ENCODE measurements at places on chromosomes 3 and 15. TPM values are rescaled to one million over a fixed set of nuclear protein-coding genes. Genes with fewer than 3 reads are reported as not detected.

GRCh38 chr3:21672303-21672702 is 78.7 kb downstream of the ZNF385D start:
- DNase-seq: no peak

DNA sequence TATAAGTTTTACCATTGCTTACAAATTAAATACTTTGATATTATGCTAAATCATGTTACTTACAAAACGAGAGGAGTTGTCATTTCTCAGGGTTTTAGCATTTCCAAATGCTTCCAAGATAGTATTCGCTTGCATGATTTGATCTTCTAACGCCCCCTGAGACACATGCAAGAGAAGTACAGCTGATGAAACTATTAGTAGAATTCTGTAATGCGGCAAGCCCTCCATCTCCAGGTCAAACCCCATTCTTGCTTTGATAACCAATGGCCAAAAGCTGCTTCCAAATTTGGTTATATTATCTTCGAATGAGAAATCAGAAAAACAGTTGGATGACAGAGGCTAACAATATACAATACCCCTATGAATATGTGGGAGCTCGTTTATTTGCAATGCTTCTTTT is 14.7 kb downstream of the MYH15 start:
- no peak for DNase-seq

GRCh38 chr3:9916734-9917680 is at the start of gene IL17RC:
Gene IL17RC (plus strand): TSS chr3:9917098. CDS start chr3:9917316, 218 bp downstream.
- peak; percentile 93 for DNase-seq

DNA sequence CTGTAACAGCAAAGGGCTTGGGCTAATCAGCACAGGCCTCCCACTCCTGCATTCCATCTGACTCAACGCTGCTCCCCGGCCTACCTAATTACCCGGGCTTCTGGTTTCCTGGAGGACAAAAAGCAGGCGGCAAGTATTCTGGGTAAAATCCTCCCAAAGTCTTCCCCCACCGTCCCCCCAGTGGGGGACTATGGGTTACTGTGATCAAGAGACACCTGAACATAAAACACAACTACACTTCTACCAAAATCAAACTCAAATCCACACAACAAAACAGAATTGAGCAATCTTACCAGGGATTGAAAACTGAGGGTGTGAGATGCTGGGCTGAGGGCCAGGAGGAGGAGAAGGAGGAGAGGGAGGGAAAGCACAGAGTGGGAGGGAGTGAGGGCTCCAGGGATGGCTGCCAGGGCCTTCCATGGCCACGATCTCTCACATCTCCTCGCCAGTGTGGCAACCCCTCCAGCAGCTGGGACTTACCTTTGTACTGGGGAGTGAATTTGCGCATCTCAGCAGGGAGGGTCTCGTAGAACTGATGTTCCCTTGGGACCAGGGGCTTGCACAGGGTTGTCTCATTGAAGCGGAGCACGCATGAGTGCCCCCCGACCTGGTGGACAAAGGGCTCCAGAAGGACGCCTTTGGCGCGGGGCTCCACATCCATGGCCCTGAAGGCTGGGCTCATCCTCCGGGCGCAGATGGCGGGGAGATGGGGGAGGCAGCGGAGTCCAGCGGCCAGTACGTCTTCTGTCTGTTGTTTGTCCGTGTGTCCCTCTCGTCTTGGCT is 9.1 kb upstream of the NCKIPSD start:
- DNase-seq: peak; percentile 76

DNA sequence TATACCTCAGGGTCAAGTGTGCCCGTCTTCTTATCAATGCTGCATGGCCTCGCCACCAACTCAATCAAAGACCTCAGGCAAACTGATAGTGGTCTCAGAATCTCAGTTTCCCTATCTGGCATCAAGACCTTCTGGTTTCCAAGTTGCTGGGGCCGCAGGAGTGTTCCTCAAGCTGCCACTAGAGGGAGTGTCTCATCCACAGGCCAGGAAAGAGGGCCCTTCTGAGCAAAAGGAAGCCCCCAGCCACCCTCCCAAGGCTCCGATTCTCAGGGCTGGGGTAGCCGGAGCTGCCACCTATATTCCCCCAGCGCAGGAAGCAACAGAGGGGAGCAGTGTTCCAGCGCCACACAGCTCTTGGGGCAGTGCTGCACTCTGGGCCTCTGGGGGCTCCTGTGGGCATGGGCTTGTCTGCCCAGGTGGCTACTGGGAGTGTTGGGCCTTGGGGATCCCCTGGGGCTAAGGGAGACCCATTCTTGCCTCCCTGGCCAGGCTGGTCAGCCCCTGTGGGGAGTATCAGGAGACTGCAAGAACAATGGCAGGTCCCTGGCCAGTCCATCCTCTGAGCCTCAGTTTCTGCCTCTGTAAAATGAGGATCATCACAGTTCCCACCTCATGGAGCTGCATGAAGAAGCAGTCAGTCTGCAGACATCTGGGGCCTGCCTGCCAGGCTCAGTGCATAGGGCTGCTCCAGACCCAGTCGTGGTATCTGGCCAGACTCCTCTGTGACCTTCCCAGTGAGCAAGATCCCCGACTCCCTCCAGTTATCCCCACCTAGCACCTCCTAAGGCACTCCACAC is 23.4 kb upstream of the SEC13 start:
- DNase-seq: peak; percentile 30

DNA sequence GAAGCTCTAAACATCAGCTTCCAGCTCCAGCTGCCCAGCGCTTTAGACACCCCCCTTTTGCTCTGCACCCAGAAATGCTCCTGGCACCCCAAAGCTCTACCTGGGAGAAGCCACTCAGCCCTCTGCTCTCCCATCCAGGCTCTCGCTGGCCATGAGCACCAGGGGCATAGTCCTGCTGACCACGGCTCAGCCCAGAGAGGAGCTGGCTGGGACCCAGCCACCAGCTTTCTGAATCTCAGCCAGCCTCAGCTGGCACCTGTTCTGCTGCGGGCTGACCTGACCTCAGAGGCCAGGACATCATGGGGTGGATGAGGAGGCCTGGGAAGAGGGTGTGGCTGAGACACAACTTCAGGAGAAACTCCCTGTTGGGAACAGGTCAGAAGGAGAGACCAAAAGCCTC is 8.6 kb downstream of the NTRK3 start:
- DNase-seq: no peak

DNA sequence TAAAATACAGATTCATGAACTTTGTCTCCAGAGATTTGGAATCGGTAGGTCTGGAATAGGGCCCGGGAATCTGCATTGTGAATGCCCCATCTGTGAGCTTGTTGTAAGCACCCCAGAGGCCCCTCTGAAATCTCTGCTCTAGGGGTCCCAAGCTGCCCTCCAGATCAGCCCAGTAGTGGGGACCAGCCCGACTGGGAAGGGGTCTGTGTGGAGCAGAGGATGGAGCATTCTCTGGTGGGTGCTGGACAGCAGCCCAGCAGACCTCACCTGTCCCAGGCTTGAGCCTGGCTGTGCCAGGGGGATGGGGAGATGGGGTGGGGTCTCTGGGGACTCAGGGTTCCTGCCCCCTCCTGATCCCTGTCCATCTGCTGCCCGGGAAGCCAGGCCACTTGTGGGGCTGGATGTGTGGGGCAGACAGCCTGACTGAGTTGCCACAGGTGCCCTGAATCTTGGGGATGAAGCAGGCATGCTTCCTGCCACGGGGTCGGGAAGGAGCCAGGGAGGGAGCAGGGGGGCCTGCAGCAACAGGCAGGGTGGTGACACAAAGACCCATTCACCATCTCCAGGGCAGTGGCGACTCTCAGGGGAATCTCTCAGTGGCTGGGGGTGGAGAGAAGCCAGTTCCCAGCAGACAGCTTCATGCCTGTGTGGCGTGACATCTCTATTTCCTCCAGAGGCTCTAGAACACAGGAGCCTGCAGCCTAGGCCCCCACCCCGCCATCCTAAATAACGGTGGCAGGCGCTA is 99.3 kb downstream of the WNT7A start:
- no peak for DNase-seq

- DNase-seq: no peak
Observed at GRCh38 chr3:78258798-78259197, 1218.9 kb downstream of the ROBO2 start.

DNA sequence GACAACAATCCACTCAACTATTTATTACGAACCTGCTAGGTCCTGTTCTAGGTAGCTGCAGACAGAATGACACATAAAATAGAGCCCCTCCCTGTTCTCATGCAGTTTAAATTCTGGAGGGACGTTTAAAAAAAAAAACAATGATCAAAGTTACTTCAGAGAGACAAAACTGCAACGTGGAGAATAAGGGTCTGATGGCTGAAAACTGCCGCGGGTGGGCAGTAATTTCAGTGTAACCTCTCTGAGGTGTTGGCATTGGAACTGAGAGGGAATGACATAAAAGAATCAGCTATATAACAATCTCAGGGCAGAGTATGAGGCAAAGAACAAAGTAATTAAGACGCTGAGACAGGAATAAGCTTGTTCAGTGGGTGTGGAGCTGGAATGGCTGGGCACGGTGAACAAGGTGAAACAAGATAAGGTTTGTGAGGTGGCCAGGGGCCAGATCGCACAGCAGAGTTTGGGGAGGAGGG is 19.5 kb downstream of the TBL1XR1 start:
- no peak for DNase-seq

DNA sequence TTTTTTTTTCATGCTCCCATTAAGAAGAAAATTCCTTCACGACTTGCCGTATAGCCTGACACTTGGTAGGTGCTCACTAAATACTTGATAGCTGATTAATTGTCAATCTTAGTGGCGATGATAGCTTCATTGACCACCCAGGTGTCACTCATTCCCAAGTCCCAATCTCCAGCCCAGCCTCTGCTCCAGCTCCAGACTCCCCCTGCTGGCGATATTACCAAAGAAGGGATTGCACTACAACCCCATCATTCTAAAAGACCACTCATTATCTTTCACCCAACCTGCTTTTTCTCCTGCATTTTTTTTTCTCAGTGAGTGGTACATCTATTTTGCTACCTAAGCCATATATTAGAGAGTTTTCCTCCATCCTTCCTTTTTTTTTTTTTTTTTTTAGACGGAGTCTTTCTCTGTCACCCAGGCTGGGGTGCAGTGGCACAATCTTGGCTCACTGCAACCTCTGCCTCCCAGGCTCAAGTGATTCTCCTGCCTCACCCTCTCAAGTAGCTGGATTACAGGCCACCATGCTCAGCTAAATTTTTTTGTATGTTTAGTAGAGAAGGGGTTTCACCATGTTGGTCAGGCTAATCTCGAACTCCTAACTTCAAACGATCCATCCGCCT is 19.5 kb upstream of the COMMD2 start:
- DNase-seq: peak; percentile 29

GRCh38 chr3:197758512-197758911 is 8.8 kb downstream of the FYTTD1 start:
- no peak for DNase-seq

Gene C3orf52
- total RNA-seq: 8.5 TPM

Gene ADGRG7
- not detected for total RNA-seq

Gene CKMT1A
- 2.0 TPM for total RNA-seq

Data from breast epithelium (tissue), 4 donors.